NCI-H2081 treated with DMSO at 0.1 percent for 48 hours (cell line): ENCODE measurements at places on chromosomes 1 and 21.
A peak's percentile ranks its signal among the peaks of the same experiment; 100 is the strongest.

DNA sequence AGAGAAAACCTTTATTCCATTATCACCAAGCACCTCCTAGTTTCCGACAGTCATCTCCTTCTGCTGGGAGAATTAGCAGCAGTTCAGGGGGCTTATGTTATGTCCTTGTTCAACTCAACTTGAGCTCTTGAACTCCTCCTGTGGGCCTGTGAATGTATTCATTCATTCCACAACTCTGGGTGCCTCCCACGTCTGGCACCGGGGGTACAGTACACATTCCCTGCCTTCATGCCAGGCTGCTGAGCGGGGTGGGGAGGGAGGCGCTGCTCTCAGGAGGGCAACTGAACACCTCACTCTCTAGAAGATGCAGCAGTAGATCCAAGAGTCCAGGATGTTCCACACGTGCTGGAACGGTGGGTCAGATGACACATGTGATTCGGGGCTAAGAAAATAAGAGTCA lies 4.3 kb upstream of the MX2 start:
- DNase-seq, result no peak

- peak; percentile 77 for DNase-seq
Observed at GRCh38 chr1:198158735-198159589, 2.2 kb downstream of the NEK7 start.

DNA sequence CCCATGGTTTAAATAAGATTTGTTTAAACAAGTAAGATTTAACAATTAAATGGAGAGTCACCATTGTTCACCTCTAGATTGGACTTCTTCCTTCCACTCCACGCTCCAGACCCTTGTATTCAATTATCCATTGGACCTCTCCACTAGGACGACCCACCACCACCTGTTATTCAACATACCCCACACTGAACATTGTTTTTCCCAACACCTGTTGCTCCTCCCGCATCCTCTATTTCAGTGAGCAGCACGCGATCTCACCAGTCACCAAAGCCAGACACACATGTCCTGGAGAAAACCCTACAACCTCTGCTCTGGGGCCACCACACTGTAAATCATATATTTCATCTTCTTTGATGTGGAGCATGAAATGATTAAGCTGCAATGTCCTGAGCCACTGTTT lies 28.6 kb downstream of the ATP8B2 start:
- no peak for DNase-seq

GRCh38 chr1:71081697-71082080 lies 854 bp upstream of the ZRANB2 start:
- no peak for DNase-seq

DNA sequence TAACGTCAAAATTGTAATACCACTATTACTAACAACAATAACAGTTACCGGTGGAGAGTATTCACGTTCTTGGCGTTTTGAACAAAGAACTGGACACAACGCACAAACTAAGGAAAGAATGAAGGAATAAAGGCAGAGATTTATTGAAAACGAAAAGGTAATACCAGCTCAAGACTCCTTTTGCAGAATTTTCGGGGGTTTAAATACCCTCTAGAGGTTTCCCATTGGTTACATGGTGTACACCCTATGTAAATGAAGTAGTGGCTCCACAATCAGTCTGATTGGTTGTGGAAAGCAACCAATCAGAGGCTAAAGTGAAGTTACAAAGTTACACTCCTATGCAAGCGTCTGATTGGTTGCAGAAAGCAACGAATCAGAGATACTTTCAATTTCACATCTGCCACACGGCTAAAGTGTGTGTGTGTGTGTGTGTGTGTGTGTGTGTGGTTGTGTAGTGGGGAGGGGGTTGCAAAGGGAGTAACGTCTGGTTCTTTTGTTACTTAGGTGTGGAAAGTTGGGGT lies 1.1 kb upstream of the GTF2B start:
- DNase-seq, result peak; percentile 46

GRCh38 chr1:71899881-71900280 lies 382.5 kb downstream of the NEGR1 start:
- no peak for DNase-seq

DNA sequence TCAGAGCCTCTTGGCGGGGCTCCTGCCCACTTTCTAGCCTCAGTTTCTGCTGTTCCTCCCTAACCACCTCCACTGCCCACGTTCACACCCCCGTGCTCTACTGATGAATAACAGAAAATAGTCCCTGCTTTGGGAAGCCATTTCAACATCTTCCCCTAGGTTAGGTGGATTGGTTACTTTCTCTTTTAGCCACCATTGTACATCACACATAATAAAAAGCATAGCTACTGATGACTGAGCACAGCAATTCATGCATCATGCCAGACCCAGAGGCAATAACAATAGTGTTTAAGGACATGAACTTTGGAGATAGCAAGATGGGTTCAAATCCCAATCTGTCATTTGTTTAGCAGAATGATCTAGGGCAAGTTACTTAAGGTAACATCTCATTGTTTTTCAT lies 74.6 kb downstream of the COLGALT2 start:
- no peak for DNase-seq

GRCh38 chr1:213876531-213876930 lies 111.2 kb upstream of the PROX1 start:
- DNase-seq, result no peak

DNA sequence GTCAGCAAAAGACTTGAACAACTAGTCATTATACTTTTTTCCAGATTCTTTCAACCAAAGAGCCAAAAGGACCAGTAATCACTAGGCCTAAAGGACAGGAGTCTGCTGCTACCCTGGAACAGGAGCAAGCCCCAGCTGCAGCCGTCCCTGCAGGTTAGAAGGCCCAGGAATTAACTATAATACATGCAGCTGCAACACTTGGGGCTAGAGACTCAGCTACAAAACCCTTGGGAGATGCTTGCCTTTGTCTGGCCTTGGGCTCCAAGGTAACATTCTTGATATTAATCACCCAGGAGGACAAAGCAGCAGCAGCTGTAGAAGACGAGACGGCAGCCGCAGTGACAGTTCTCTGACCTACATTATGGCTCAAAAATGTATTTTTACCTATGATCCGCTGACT lies 841.2 kb upstream of the ADGRL4 start:
- DNase-seq, result no peak

- peak; percentile 69 for DNase-seq
Observed at GRCh38 chr1:222589462-222590302, at the start of gene TAF1A. Gene TAF1A (minus strand): TSS chr1:222589933.

GRCh38 chr21:41199588-41199987 lies 31.6 kb downstream of the BACE2 start:
- DNase-seq, result no peak

DNA sequence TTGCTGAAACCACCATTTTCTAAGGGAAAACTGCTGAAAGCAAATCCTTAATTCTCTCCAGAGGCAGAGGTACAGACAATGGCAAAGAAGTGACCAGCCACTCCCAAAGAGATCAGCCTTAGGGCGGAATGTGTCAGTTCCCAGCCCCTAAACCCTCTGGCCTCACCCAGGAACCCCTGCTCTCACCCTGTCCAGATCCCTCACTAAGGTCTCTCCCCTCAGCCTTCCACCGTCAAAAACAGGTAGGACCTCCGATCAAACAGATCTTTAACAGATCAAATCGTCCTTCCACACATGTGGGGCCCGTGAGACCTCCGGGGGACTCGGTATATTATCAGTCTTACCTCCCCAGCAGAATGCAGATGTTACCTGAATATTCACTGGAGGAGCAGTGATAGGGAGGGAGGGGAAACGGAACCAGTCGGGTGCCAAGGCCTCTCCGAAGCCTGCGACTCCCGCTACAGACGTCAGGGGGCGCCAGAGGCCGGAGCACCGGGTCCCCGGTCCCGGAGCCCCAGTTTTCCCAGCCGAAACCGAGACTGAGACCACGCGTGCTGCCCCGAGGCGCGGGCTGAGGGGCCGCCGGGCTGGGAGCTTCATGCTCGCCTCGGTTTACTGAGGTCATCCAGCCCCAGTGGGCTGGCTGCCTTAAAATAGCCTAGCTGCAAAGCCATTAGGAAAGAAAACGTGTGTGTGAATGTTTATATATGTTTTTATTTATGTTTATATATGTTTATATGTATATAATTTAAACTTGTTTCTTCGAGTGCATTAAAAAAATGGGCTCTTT lies 23.6 kb downstream of the GPA33 start:
- no peak for DNase-seq

DNA sequence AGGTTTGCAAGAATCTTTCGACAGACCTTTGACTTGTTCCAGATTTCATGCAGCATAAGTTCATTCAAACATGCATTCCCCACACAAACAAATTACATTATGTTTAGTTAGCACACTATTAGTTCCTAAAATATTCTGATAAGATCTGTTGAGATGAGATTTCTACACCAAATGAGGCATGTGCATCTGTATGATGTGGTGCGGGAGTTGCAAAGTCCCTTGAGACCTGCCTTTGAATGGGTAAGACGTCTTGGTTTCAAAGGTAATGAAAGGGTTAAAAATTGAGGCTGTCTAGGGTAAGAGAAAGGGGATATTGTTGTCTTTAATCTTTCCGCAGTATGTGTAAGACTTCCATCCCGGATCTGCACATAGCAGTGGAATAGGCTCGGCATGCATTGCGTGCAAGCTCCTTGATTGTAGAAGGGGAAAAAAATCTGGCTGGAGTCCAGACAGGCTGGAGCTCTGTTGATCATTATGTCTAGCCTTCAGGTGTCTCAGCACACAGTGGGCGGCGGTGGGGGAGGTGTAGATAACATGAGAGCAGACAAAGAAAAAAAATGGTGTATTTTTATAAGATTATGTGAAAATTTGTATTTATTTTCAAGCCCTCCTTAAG lies 296.6 kb downstream of the PTPRC start:
- DNase-seq, result peak; percentile 97

DNA sequence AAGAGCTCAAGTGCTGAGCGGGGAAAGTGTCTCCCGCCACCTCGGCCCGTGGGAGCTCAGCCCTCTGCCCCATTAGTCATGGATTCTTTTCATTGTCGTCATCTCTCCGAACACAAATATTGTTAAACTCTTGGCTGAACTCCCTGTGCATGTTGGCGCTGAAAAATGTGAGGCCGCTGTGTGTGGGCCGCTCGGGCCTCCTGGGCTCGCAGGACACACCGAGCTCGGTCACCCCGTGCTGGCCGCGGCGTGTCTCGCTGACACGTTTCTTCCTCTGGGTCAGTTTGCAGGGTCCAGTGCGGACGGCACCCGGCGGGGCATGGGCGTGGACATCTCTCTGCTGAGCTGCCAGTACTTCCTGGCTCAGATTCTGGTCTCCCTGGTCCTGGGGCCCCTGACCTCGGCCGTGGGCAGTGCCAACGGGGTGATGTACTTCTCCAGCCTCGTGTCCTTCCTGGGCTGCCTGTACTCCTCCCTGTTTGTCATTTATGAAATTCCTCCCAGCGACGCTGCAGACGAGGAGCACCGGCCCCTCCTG lies 25.6 kb downstream of the SLC45A1 start:
- no peak for DNase-seq

GRCh38 chr1:52186449-52186848 lies 44.6 kb downstream of the ZFYVE9 start:
- DNase-seq, result no peak

- no peak for DNase-seq
Observed at GRCh38 chr1:91070298-91070697, 48.5 kb upstream of the ZNF644 start.

GRCh38 chr1:66119148-66119547 lies 326.5 kb downstream of the PDE4B start:
- no peak for DNase-seq

DNA sequence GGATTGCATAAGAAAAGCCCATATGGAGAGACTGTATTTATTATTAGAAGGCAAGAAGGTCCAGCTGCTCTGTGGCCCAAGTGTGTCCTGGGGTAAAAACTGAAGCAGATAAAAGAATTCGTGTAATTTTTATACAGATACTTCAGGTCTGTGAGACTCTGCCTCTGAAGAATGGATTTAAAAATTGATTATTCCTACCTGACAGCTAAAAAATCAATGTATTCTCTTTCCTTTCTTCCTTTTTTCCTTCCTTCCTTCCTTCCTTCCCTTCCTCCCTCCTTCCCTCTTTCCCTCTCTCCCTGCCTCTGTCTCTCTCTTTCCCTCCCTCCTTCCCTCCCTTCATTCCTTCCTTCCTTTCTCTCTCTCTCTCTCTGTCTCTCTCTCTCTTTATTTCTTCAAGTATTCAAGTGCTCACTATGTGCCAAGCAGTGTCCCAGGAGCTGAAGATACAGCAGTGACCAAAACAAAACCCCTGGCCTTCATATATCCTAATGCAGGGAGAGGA lies 11.3 kb upstream of the MGST3 start:
- DNase-seq, result no peak

- DNase-seq, result no peak
Observed at GRCh38 chr21:46109313-46110221, 11.7 kb downstream of the COL6A2 start.
